IMR-90 (cell line): ENCODE measurements at places on chromosomes 1 and 21. TPM values are rescaled to one million over a fixed set of nuclear protein-coding genes. Genes with fewer than 3 reads are reported as not detected.
A peak's percentile ranks its signal among the peaks of the same experiment; 100 is the strongest.

The IGSF9 gene
- not detected in 2 replicates for total RNA-seq

The COL18A1 gene
- 4.3 and 6.7 TPM in 2 replicates for total RNA-seq

GRCh38 chr1:43304771-43305300 lies 4.1 kb downstream of the TIE1 start:
- no peak overlapping the region for H3K27ac ChIP-seq
- H3K27me3 ChIP-seq: peaks cover 6% of the 10 kb centered on the region; the same call in 1 of the 2 replicates
- H3K4me3 ChIP-seq: no peak overlapping the region
- H3K4me1 ChIP-seq: peaks cover 4% of the 10 kb centered on the region; the same call in 1 of the 2 replicates

DNA sequence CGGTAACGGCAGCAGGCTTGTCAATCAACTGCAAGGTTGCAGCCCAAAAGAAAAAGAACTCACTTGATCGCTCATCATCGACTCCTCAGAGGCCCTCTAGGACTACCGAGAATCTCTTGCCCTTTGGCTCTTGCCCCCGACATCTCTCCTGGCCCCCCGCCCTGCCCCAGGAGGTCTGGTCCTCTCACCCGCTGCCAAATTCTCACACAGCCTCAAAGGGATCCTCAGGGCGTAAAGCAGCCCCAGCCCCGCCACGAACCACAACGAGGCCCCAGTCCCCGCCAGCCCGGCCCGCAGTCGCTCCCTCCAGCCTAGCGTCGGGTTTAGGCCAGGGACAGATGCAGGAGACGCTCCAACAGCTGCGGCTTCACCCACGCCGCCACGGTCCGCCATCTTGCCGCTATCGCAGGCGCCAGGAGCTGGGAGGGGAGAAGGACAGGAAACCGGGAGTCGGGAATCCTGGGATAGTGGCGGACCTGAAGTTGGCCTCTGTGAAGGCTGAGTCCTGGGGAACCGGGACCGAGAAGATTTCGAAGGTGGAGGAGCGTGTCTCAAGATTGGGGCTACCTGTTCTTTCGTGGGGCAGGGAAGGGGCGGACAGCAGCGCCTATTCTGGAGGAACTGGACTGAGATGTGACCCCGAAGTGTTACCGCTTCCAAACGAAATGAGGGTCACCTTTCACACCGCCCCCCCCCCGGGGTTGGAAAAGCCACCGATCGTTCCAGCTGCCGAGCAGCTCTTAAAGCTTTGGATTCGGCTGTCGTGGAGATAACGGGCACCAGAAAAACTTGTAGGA lies at the start of gene ST7L:
ST7L (minus strand) TSS at position 421 of the 797 bp plus-strand sequence; CDS start at position 393, 28 bp downstream.
- H3K36me3 ChIP-seq: 0 out of 2 replicates have a peak, but pooled peaks cover 3% of the 10 kb centered on the region
- peak within 1 kb of the TSS; percentile 99 for H3K27ac ChIP-seq
- H3K4me1 ChIP-seq: no peaks in the 10 kb centered on the region
- DNase-seq: peak; percentile 69
- H3K27me3 ChIP-seq: no peaks in the 10 kb centered on the region

DNA sequence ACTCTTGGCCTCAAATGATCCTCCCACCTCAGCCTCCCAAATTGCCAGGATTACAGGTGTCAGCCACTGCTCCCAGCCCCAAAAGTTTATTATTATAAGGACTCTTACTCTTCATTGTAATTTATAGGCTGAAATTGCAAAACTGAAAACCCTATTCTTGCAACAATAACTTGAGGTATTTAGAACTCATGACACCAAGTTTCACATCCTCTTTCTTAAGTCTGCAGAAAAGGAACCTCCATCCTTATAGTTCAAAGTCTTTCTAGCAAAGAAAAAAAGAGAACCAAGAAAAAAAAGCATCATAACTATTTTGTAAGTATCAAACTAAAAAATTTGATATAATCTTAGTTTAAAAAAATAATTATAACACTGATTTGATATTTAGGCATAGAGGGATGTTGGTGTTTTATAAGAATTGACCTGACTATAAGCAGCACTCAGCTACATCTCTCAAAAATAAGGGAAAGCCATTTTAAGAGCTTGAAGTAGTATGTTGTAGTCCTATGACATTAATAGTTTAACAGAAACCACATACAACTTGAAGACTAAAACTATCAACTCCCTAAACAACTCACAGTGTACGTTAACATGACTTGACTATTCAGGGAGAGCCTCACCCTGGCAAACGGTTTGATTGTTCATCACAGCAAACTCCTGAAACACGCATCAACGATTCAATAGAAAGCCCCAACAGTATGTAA lies 122.4 kb downstream of the AKT3 start:
- H3K36me3 ChIP-seq: peaks cover 10% of the 10 kb centered on the region
- no peaks in the 10 kb centered on the region for H3K27me3 ChIP-seq
- DNase-seq: no peak
- H3K27ac ChIP-seq: no peak overlapping the region
- no peak overlapping the region for H3K4me3 ChIP-seq

GRCh38 chr1:186299570-186299969 lies 75.5 kb downstream of the TPR start:
- no peak overlapping the region for H3K27ac ChIP-seq
- H3K4me3 ChIP-seq: no peak overlapping the region
- H3K36me3 ChIP-seq: no peaks in the 10 kb centered on the region
- H3K4me1 ChIP-seq: no peaks in the 10 kb centered on the region
- no peaks in the 10 kb centered on the region for H3K27me3 ChIP-seq

DNA sequence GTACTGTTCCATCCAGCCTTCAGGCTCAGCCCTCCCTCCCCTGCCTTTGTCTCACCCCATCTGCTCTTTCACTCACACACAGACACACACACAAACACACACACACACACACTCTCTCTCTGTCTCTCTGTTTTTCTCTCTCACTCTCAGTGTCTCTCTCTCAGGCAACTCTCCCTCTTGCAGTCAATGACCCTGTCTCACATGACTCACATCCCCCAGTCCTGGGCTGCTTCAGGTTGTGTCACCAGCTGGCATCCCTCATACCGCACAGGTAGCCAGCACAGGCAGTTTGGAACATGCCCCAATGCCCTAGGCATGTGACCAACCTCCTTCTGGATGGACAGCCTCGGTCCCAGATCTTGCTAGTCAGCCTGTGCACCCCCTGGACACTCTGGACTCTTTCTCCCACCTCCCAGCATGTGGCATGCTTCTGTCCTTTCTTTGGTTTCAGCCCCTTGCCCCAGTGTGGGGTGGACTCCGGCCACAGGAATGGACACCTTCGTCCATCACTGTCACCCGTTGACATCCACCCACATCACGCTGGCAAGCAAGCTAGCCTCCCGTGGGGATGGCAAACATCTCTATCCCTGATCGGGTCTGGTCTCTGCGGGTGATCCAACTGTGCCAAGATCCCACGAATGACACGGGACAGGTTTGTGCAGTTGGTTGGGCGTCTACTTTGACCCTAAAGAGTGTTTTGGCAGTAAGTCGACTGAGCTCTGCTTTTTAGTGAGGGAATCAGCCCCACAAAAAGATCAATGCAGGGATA lies 23.4 kb upstream of the FCGR2A start:
- no peaks in the 10 kb centered on the region for H3K36me3 ChIP-seq
- peaks cover 10% of the 10 kb centered on the region for H3K27me3 ChIP-seq
- no peak overlapping the region for H3K4me3 ChIP-seq
- H3K27ac ChIP-seq: no peak overlapping the region
